ENCODE measurements at places on chromosomes 13 and 19.

- no peak for DNase-seq
Observed at GRCh38 chr13:114296902-114297301, 15.5 kb downstream of the UPF3A start.

- peak; percentile 76 for DNase-seq
Observed at GRCh38 chr13:93227878-93228642, 1.5 kb downstream of the GPC6 start.

DNA sequence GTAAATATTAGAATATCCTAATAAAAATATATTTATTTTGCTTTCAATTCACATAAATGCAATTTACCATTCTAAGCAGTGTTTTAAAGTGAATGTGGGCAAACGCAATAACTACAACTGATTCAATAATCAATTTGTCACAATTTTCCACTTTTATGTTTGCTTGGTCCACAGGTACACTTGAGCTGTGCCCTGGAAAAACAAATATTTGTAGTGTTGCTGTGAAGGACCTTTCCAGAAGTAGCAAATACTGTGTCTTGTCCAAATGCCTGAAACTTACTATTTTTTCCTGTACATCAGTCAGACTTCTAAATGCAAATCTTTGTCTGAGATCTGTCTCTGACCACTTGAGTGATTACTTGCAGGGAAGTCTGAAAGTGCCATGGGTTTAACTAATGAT, 845.8 kb upstream of the SLITRK5 start:
- DNase-seq = no peak

DNA sequence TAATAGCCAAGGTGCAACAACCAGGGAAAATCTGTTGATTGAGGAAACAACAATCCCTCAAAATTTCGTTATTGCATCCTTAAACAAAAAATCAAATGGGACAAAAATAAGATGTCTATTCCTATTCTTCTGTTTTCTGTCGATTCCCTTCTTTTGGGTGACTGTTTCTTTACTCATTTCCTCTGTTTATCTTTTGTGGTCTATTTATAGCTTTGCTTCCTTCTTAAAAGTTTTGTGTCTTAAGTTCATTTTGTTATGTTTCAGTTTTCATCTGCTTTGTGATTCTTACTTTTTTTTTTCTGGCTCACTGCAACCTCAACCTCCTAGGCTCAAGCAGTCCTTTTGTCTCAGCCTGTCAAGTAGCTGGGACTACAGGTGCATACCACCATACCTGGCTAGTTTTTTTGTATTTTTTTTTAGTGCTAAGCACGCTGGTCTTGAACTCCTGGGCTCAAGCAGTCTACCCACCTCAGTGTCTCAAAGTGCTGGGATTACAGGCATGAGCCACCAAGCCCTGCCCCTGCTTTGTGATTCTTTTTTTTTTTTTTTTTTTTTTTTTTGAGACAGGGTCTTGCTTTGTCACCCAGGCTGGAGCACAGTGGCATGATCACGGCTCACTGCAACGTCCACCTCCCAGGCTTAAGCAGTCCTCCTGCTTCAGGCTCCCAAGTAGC, 10.4 kb downstream of the ZNF146 start:
- no peak for DNase-seq

DNA sequence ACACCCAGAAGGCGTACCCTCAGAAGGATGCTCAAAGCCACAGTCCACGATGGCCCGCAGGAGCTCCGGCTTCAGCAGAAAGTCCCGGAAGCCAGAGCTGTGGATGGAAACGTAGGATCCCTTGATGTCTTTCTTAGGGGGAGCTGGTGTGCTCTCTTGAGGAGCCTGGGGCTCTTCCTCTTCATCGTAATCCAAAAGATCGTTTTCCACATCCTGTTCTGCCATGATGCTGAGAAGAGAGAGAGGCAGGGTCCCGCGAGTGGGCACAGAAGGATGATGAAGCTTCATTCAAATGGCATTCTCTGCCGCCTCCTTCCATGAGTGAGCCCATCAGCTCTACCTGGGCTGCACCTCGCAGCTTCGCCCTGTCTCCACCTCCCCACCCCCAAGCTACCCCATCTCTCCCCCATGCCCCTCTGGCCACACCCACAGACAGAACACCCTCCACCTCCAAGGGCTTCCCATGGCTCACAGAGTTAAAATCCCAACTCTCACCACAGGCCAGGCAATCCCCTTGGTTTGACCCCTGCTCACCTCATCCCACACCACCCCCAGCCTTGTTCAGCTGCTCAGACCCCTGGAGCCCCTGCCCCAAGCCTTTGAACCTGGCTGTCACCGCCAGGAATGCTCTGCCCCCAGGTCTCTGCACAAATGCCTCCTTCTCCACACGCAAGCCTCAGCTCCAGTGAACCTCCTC, 6.0 kb downstream of the DDX39A start:
- no peak for DNase-seq

DNA sequence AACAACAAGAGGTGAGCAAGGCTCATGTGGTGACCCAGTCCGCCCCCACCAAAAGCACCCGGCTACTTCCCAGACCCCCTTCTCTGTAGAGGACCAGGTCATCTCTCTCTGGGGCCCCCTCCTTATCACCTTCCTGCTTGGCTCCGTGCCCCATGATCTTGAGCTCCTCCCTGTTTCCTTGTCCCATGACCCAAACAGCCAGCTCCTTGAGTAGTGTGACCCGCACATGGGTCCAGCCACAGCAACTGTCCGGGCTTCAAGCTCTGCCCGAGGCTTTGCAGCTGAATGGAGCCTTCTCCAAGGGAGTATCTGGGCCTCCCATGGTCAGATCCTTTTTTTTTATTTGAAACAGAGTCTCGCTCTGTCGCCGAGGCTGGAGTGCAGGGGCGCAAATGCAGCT, 61.8 kb downstream of the MYO9B start:
- DNase-seq = no peak

DNA sequence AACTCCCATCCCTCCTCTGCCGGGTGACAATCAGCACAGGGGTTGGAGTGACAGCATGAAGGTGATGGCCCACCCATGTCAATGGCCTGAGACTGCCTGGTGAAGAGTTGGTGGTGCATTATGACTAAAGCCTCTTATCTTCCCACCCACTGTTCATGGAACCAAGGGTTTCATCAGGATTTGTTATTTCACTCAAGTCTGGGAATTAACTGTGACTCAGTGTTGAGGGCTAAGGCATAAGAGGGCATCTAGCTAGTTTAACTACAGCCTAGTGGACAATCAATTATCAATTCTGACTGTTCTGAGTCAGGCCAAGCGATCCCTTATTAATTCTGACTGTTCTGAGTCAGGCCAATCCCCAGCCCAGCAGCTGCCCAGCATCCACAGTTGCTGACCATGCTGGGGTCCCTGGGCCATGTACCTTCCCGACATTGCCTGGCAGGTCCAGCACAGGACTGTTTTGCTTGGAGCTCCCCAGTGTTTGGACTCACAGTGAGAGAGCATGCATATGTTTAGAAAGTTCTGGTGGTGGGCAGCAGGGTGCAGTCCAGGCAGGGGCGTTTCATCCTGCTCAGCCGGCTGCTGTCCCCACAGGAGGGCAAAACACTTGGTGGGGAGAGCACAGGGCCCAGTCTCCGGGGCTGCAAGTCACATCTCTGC, 65.5 kb downstream of the RASL11A start:
- DNase-seq = no peak

GRCh38 chr19:3842948-3843347, 25.9 kb downstream of the ZFR2 start:
- no peak for DNase-seq

Data from DMS153 (cell line).